GM18507 (cell line): ENCODE measurements at places on chromosomes 6 and 20.

DNA sequence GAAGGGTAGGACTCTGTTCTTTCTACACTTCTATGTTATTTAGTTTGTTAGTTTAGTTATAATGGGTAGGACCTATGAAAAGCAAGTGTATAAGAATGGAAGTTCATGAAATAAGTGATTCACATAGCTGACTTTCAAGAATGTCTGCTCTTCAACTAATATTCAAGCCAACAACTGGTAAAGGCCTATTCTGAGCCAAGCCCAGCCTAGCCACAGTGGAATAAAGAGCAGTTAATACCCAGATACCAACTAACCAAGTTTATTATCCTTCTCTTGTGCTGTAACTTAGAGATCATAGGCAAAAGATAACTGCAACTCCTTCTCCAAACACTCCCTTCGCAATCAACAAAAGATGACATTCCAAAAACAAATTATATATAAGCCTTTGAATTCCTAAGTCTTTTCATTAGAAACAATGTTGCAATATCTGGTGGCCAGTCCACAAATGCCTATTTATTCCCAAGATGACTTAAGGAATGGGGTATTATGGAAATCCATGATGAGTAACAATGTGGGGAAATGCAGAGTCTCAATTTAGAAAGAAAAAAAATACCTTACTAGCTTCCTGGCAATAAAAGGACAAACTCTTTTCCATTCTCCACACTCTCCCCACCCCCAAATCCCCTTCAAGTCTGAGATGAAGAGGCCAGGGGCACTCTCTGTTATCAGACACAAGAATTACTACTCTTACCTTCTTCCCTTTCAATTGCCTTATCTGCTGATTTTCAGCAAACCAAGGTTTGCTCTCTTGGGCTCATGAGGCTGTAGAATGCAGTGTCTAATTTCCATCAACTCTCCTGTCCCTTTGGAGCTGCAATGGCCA, 27.4 kb downstream of the BTBD9 start:
- no peak for DNase-seq

DNA sequence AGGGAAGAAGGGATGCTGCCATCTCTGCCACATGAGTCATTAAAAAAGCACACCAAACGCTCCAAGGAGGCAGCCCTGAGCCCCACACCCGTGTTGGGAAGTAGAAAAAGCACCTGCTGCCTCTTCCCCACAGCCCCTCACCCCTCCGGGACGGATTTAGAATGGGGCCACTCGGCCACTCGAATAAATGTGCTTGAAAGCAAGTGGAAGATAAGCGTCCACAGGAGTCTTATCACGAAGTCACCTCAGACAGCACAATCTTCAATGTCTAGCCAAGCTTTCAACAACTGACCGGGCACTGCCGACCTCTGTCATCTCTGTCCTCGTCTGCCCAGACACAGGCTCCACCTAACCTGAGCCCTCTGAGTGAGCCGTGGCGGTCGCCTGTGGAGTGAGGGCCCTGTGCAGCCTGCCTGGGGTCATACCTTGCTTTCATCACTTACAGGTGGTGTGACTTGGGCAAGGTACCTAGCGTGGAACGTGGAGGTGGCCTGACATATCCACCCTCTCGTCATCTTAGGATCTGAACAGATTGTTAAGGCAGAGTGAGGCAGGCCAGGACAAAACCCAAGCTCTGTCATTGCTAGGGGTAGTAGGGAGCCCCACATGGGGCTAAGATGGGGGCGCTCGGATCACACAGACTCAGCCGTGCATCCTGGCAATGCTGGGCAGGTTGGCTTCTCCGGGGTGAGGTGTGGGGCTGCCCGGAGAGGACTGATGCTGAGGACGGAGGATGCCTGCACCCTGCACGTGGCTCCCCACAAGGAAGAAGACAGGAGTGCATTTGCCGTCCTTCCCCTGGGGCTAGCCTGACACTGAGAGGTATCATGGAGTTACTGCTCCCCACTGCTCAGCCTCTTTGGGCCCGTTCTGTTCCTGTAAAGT, 34.8 kb downstream of the PSMG4 start:
- DNase-seq, result no peak

DNA sequence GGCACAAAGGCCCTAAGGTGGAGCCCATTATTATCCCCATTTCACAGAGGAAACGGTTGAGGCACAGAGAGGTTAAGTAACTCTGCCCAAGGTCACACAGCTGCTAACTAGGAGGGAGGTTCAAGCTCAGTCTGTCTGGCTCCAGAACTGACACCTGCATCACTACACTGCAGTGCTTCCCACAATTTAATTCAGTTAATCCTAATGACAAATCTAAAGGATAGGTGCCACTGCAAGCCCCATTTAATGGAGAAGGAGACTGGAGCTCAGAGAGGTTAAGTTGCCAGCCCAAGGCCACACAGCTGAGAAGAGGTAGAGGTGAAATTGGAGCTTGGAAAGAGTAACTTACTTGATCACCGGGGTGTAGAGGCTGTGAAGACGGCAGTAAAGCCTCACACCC, 148.8 kb downstream of the PREX1 start:
- DNase-seq, result no peak

DNA sequence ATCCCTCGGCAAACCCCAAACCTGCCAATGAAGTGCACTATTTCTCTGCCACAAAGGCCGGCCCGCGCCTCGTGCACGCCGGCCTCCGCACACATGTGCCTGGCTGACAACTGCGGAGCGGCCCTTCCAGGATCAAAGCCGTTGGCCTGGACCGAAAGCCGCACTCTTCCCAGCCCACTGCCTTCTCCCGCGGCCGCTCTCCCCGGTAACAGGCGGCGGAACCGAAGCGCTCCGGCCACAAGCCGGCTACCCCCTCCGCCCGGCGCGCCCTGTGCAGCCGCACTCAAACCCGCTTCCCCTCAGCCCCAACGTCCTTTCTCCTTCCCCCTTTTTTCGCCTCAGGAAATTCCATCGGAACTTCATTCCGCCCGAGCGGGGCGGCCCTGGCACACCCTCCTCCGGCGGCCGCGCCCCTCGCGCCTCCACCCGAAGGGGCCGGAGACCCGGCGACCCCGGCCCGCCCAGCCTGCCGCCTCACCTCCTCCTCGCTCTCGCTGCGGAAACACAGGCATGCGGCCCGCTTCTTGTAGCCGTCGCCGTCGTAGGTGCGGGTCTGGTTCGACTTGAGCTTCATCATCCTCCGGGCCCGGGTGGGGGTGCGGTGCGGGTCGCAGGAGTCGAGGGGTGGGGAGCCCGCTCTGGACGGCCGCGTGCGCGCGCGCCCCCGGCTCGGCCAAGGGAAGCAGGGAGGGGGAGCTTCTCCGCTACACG, 528 bp downstream of the NUDT3 start:
- DNase-seq, result peak; percentile 23
